ENCODE measurements at places on chromosomes 2 and 18. TPM values are rescaled to one million over a fixed set of nuclear protein-coding genes. Genes with fewer than 3 reads are reported as not detected.

LBX2 gene
- polyA plus RNA-seq: 1.5 TPM

GALR1 gene
- polyA plus RNA-seq: 0.06 TPM

ZSWIM2 gene
- polyA plus RNA-seq: not detected

UGT1A3 gene
- not detected for polyA plus RNA-seq

CACNB4 gene
- 5.1 TPM for polyA plus RNA-seq

TRPM8 gene
- not detected for polyA plus RNA-seq

CRYBA2 gene
- not detected for polyA plus RNA-seq

AGXT gene
- 0.06 TPM for polyA plus RNA-seq

ADD2 gene
- polyA plus RNA-seq: 2.1 TPM

MC4R gene
- not detected for polyA plus RNA-seq

PPP1CB gene
- 116 TPM for polyA plus RNA-seq

GRCh38 chr2:126115975-126116374 lies 540.0 kb upstream of the GYPC start:
- DNase-seq: no peak

- DNase-seq: no peak
Measured at GRCh38 chr2:29628108-29628745, 293.2 kb downstream of the ALK start.

- peak; percentile 23 for DNase-seq
Measured at GRCh38 chr2:27705851-27706622, 42.3 kb downstream of the SLC4A1AP start.

DNA sequence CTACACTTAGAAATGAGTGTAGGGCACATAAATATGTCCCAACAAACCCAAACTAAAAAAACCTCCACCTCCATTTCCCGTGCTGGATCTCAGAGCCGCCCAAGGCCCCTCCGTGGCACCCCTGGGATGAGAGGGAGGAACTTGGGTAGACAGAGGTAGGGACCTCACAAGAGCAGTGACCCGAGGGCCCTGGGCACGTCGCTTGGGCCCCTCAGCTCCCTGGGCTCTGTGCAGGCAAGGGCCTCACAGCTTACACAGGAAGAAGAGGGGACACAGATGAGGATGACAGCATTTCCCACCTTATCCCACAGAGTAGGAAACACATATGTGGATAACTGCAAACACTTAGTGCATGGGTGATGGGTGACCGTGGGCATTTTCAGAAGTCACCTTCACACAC lies 93.9 kb upstream of the TPO start:
- no peak for DNase-seq

DNA sequence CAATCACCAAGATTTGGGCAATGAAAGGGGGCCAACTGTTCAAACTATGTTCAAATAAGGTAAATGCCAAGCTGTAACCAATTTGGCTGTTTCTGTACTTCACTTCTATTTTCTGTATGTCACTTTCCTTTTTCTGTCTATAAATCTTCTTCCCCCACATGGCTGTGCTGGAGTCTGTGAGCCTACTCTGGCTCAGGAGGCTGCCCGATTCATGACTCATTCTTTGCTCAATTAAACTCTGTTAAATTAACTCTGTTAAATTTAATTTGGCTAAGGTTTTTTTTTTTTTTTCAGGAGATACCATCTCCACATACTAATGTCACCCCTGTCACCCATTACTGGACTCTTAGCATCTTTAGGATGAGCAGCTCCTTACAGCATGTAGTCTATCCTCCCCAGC lies 178.8 kb upstream of the TWIST2 start:
- DNase-seq: no peak

DNA sequence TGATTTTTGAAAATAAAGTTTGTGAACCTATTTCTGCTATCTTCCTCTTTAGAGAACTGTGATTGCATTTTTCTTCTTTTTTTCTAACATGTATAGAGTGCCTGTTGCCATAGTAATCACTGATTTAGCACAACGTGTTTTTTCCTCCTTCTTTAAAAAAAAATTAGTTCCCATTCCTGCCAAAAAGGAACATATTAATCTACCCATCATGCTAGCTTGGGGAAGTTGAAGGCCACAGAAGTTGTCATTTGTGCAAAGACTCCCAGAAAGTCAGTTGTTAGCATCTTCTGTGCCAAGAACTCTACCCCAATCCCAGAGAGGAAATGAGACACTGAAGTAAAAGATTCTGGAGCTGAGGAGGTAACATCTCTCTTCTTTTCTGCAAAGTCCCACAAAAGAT lies 57.3 kb downstream of the SLC8A1 start:
- no peak for DNase-seq

DNA sequence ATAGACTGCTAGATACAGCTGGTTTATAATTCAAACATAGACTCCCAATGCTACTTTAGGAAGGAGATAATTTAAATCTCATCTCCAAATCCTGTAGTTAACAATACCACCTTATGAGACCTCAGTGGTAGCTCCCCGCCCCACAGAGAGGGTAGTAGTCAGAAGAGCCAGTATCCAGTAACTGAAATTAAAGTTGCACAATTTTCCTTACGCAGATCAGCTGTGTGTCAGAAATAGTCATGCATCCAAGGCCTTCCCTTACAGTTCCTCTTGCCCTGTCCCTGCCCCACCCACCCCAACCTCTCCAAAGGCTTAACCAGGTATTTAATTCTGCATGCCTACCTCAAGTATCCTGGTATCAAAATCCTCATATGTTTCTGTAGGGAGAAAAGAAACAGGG lies 15.5 kb downstream of the MRPS5 start:
- no peak for DNase-seq

GRCh38 chr2:119546447-119546767 lies 2.2 kb downstream of the CFAP221 start:
- DNase-seq: no peak

DNA sequence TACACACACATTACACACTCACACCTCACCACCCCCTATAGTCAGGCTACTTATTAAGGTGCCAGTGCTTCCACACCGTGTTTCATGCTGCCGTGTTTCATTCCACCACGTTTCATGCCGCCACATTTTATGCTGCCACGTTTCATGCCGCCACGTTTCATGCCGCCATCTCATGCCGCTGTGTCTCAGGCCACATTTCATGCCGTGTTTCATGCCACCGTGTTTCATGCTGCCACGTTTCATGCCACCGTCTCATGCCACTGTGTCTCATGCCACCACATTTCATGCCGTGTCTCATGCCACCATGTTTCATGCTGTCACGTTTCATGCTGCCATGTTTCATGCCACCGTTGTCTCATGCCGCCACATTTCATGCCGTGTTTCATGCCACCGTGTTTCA lies 65.1 kb downstream of the MBOAT2 start:
- no peak for DNase-seq

DNA sequence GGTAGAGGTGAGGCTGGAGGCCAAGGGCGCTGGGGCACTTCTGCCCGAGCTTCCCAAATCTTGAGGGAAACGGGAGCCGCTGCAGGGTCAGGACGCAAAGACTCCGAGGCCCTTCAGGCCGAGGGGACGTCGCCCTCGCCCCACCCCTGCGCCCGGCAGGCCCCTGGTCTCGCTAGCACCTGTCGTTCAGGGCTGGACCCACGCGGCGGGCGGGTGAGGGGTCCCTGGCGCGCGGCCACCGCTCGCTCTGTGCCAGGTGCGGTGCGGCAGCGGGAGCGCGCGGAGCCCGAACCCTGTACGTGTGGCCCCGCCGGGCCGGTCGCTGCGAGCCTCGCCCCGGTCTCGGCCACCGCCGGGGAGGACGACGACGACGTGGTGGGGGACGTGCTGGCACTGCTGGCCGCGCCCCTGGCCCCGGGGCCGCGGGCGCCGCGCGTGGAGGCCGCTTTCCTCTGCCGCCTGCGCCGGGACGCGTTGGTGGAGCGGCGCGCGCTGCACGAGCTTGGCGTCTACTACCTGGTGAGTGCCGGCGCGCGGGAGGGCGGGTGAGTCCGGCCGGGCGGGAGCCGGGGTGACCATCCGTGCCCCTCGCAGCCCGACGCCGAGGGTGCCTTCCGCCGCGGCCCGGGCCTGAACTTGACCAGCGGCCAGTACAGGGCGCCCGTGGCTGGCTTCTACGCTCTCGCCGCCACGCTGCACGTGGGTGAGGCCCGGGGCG lies 4.9 kb downstream of the ERFE start:
- no peak for DNase-seq

DNA sequence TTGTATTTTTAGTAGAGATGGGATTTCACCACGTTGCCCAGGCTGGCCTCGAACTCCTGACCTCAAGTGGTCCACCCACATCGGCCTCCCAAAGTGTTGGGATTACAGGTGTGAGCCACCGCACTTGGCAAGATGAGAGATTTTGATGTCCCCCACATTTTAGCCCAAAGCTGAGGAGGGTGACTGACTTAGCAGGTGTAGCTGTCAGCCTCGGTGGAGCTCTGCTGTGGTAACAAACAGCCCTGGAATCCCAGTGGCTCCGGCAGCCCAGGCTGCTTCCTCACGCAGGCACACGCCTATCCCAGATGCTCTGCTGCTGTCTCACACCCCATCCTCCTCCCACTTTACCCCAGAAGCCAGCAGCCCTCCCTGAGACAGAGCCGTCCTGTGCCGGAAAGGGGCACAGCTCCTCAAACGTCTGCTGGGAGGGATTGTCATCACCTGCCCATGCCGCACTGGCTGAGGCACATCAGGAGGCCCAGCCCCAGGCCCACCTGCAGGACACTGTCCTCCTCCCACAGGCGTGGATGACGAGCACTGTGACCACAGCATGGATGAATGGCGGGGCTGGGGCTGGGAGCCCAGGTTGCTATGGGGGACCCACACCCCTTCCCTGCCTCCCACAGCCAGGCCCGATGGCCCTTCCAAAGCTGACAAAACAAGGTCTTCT lies 10.6 kb upstream of the BOK start:
- DNase-seq: no peak

DNA sequence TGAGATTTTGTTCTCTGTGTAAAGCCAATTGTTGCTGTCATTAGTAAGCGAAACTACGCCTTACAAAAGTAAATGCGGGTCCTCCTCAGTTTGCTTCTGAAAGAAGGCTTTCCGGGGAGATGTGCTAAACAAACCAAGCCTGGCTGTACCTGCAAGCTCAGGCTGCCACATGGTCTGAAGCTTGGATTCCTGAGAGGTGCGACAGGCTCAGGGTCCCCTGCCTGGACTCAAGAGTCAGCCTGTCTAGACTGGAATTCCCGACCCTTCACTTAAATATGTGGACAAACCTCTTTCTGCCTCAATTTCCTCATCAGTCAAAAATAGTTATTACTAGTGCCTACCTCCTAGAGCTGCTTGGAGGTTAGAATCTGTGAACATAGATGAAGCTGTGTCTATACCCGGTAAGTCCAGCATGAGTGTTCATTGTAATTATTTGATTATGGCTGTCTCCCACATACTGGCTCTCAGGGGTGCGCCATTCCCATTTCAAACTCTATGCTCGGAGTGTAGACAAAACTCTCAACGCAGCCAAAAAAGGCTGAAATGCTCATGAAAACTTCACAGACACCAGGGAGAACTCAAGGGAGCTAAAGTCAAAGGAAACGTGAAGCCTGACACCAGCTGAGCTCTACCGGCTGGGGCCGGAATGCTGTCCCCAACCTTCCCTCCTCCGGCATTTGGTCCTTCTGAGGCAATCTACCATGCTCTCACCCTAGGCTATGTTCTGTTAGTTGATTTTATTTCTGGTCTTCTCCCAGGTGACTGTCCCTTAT lies 31.4 kb downstream of the SOWAHC start:
- no peak for DNase-seq

DNA sequence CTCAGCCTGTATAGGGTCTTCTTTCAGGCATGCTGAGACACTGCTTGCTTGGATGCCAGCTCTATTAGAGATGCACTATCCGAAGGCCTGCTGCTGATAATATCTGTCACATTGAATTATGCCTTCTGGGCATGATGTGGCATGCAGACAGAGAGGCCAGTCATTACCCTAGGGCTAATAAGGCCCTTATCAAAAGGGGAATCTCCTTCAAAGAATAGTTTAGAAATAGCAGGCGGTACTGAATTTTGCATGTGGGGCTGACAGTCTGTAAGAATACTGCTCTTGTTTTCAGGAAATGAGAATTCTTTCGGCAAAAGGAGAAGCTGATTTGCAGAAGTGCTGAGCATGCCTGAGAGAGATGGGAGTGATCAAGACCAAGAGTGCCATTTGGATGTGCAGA lies 13.1 kb upstream of the LHCGR start:
- no peak for DNase-seq

GRCh38 chr2:111252436-111252835 lies 131.7 kb downstream of the BCL2L11 start:
- no peak for DNase-seq

- DNase-seq: no peak
Measured at GRCh38 chr2:203623096-203623495, 83.3 kb upstream of the CD28 start.

- DNase-seq: no peak
Measured at GRCh38 chr2:14292964-14293363, 339.6 kb upstream of the LRATD1 start.

DNA sequence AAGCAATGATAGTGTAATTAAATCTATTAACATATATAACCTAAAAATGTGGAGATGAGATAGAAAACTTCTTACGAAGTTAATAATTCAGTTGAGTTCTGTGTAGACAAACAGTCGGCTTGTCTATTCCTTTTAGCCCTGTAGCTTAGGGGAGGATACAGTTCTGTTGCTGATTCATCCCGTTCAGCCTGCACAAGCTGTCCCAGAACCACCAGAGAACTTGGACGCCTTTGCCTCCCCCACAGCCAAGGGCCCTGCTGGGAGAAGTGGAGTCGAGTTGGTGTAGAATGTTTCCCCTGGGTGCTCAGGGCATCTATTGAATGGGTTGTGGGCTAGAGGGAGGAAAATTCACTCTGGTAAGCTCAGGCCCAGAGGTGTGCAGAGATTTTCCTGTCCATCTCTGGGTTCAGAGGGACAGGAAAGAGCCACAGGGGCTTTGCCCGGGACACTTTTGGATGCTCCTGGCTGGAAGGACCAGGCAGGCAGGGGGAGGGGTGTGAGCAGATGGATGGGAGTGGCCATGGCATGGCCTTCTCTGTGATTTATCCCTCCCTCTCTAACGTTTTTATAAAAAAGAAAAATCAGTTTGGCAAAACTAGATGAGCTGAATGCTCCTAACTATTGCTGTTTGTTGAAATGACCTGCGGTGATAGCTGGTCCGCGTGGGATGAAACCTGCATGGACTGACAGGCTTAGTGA lies 42.8 kb upstream of the GALR1 start:
- no peak for DNase-seq

DNA sequence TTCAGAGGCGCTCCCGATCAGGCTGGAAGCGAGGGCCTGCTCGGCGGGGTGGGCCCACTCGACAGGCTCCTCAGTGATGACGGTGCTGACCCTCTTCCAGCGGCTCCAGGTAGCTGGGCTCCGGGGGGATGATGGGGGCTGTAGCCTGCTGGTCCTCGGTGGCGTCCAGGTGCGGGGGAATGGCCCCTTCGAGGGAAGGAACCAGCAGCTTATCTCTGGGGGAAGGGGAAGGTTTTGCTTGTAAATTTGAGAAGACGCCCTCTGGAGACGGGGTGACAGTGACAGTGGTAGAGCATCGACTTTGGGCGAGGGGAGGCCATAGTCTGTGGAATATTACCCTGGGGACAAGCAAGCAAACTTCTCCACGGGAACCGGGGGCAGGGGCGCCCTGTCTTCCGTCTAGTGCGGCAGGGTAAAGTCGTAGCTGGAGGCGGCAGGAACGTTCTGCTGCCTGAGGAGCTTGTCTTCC lies 891.9 kb upstream of the LRRTM1 start:
- DNase-seq: no peak

- DNase-seq: peak; percentile 78
Measured at GRCh38 chr2:43219383-43220228, 6.8 kb downstream of the ZFP36L2 start.

Measured in muscle of arm (tissue), 14 donors.